ENCODE measurements at places on chromosomes 11 and 22. TPM values are rescaled to one million over a fixed set of nuclear protein-coding genes. Genes with fewer than 3 reads are reported as not detected.

The IFITM10 gene
- total RNA-seq: 1.4 TPM

The OR52B2 gene
- not detected for total RNA-seq

The PANX3 gene
- not detected for total RNA-seq

The KBTBD3 gene
- total RNA-seq: 0.77 TPM

The MPPED1 gene
- not detected for total RNA-seq
